ENCODE measurements at places on chromosomes 5 and 9. TPM values are rescaled to one million over a fixed set of nuclear protein-coding genes. Genes with fewer than 3 reads are reported as not detected.

DNA sequence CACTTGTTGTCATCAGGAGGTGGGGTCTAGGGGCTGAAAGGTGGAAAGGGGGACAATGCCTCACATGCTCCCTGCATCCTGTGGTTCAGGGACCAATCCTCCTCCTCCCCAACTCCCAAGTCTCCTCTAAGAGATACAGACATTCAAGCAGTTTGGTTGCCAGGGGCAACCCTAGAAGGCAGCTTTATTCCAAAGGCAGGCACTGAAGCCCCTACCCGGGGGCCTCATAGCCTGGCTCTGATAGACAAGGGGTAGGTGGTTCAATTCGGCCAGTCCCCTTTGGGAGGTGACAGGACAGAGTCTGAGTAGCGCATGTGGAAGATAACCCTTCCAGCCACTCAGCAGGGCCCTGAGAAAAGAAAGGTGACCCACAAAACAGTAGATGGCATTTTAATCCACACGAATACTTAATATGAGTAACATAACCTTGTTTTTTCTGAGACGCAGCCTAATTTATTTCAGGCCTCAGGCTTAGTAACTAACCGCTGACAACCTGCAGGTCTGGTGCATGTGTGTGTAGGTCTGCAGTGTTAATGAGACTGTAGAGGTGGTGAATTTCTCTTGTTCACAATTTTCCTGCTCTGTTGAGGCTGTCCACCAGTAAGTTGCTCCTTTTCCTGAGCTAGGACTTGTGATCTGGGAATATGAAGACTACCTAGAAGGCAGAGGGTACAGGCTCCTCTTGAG, 31.3 kb upstream of the HSPA9 start:
- no peak overlapping the region for H3K27ac ChIP-seq
- peaks cover 13% of the 10 kb centered on the region for H3K4me1 ChIP-seq
- H3K4me3 ChIP-seq = no peak overlapping the region
- DNase-seq = no peak
- no peaks in the 10 kb centered on the region for H3K27me3 ChIP-seq

DNA sequence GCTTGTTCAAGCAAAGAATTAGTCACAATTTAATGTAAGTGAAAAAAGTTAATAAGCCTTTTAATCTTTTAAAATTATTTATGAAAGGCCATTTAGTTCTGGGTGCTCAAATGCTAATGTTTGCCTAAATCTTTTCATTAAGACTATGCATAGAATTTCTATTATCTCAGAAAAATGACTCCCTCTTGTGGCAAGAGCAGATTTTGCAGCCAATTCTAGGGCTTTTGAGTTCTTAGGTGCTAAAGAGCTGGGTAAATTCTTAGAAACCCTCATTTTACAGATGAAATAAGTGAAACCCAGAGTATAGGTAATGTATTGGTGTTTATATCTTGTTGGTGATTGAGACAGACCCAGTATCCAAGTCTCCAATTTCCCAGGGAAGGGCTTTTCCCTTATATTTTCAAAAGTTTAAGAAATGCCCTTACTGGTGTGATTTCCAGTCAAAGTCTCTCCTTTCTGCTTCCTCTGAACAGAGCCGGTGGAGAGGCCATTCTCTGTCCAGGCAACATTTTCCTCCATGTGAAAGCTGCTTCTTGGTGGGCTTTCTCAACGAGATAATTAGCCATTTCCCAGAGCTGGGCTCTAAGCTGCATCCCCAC, 24.1 kb upstream of the PCSK5 start:
- H3K4me3 ChIP-seq = no peak overlapping the region
- no peak overlapping the region for H3K27ac ChIP-seq

DNA sequence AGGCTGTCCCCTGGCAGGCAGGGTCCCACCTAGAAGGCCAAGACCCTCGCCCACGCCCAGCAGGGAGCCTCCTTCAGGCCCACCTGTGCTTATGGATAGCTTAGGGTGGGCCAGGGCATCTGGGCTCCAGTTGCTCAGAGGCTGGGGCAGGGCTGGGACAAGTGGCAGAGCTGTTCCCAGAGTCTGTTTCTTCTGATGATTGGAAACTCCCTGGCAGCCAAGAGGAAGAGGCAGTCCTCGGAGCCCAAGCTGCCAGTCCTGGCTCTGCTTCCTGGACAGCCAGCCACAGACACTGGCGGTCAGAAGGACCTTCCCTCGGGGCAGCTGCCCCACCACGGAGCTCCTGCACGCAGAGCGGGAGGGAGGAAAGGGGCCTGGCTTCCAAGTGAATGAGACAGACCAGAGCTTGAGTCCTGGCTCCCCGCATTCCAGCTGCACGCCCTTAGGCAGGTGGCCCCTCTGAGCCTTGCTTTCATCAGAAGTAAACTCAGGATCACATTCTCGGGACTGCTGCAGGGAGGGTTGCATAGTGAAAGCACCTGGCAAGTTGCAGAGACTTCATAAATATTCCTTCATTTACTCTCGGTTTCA, 37.9 kb upstream of the GABRP start:
- peaks cover 6% of the 10 kb centered on the region for H3K4me1 ChIP-seq
- peak; percentile 65 for DNase-seq
- H3K27me3 ChIP-seq = no peaks in the 10 kb centered on the region
- H3K4me3 ChIP-seq = no peak overlapping the region
- H3K36me3 ChIP-seq = no peaks in the 10 kb centered on the region

DNA sequence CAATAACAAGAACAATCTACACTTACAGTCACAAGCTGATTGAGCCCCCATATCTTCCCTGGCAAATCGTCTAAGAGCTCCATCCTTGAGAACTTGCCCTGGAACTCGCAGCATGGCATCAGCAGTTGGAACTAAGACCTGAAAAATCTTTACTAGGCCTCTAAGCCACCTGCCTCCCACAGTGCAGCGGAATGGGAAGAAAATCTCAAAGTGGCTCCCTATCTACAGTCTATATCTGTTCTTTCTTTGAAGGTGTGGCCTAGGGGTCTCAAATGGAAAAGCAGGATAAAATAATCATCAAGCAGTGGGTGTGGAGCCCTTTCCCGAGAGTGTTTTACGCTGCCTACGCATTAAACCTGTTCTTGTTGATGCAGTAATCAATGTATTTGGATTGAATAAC, 343.0 kb downstream of the GLIS3 start:
- DNase-seq = no peak
- H3K4me1 ChIP-seq = peaks cover 11% of the 10 kb centered on the region
- H3K27ac ChIP-seq = no peak overlapping the region
- no peaks in the 10 kb centered on the region for H3K27me3 ChIP-seq
- no peak overlapping the region for H3K4me3 ChIP-seq

GRCh38 chr5:128836571-128836970, 128.7 kb upstream of the SLC27A6 start:
- no peaks in the 10 kb centered on the region for H3K4me1 ChIP-seq
- no peak overlapping the region for H3K27ac ChIP-seq
- no peaks in the 10 kb centered on the region for H3K36me3 ChIP-seq
- no peaks in the 10 kb centered on the region for H3K27me3 ChIP-seq
- no peak for DNase-seq

- H3K36me3 ChIP-seq = no peaks in the 10 kb centered on the region
- peak; percentile 43 for DNase-seq
- no peaks in the 10 kb centered on the region for H3K27me3 ChIP-seq
- H3K27ac ChIP-seq = no peak overlapping the region
- H3K4me1 ChIP-seq = peaks cover 6% of the 10 kb centered on the region
These were observed 2.8 kb downstream of the CDH10 start for GRCh38 chr5:24642022-24642421.

DNA sequence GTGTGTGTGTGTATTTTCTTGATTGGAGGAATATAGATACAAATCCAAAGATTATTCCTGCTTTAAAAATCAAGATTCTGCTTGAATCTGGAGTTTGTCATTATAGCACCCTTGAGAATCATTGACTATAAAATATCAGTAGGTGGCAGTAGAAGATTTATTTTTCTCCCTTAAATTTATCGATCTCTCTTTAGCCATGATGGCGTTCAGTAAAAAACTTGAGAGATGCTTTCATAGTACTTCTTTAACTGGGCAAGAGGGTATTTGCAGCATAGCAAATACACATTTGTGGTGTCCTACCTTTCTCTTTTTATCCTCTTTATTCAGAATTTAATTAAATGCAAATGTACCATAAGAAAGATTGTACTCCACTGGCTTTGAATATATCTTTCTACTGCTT, 307.7 kb downstream of the ADGRV1 start:
- no peaks in the 10 kb centered on the region for H3K36me3 ChIP-seq
- H3K27ac ChIP-seq = peak overlapping the region; percentile 11
- no peak overlapping the region for H3K4me3 ChIP-seq
- no peaks in the 10 kb centered on the region for H3K27me3 ChIP-seq

- H3K4me1 ChIP-seq = peaks cover 9% of the 10 kb centered on the region
- no peak overlapping the region for H3K27ac ChIP-seq
- no peaks in the 10 kb centered on the region for H3K36me3 ChIP-seq
- DNase-seq = peak; percentile 68
These were observed 33.9 kb downstream of the TRIP13 start for GRCh38 chr5:926417-927171.

DNA sequence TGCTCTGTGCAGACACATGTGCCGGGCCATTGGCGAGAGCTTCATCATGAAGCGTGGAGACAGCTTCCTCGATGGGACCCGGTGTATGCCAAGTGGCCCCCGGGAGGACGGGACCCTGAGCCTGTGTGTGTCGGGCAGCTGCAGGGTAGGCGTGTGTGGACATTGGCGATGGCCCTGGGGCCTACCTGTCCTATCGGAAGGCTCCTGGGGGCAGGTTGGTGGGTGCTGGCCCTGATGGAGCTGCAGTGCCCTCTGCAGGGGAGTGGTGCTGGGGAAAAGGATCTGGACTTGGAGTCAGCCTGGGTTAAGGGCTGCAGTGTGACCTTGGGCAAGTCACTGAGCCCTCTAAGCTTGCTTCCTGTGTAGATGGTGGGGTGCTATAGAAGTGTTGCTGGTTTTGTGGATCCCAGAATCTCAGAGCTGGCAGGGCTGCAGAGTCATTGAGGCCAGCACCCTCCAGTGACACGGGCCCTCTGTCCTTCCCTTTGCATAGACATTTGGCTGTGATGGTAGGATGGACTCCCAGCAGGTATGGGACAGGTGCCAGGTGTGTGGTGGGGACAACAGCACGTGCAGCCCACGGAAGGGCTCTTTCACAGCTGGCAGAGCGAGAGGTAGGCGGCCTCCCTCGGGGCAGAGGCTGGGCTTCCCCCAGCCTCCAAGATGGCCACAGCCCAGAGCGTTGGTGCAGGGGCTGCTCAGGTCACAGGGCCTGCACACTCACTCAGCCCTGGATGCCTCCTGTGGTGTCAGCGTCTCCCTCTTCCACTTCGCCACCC, 15.8 kb downstream of the ADAMTS13 start:
- no peak overlapping the region for H3K4me3 ChIP-seq
- no peak overlapping the region for H3K27ac ChIP-seq
- no peaks in the 10 kb centered on the region for H3K36me3 ChIP-seq
- H3K27me3 ChIP-seq = no peaks in the 10 kb centered on the region

- no peaks in the 10 kb centered on the region for H3K36me3 ChIP-seq
- H3K27me3 ChIP-seq = no peaks in the 10 kb centered on the region
- no peak overlapping the region for H3K27ac ChIP-seq
- H3K4me1 ChIP-seq = no peaks in the 10 kb centered on the region
- DNase-seq = no peak
- H3K4me3 ChIP-seq = no peak overlapping the region
These were observed 22.3 kb downstream of the NDUFS6 start for GRCh38 chr5:1823381-1824034.

- peaks cover 21% of the 10 kb centered on the region for H3K4me1 ChIP-seq
- no peak overlapping the region for H3K4me3 ChIP-seq
- no peaks in the 10 kb centered on the region for H3K36me3 ChIP-seq
- H3K27ac ChIP-seq = peak overlapping the region; percentile 57
These were observed 3.3 kb upstream of the MAN1B1 start for GRCh38 chr9:137083394-137084004.

Gene FCHO2
- total RNA-seq = 17.1 TPM

Gene GALNT12
- total RNA-seq = 13.0 TPM

Gene TIMD4
- total RNA-seq = 0.28 TPM

Gene NADK2
- total RNA-seq = 102 TPM
